ENCODE measurements at places on chromosomes 12 and 14.

DNA sequence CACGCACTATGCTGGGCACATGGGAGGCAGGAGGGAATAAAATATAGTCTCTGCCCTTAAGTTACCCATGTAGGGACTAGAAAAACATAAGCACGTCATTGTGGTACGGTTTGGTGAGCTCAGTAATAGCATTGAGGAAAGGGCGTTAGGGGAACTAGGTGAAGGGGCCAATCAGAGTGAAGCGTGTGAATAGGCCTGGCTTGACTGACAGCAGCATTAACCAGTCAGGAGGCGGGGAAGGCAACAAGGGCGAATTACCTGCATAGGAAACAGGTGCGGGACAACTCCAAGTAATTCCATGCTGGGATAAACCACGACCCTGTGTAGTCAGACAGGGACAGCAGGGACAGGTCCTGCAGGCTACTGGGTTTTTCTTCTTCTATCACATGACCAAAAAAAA lies 107.7 kb downstream of the UNC79 start:
- no peak for DNase-seq

GRCh38 chr14:66070542-66071319 lies 415.4 kb upstream of the CCDC196 start:
- DNase-seq: no peak

DNA sequence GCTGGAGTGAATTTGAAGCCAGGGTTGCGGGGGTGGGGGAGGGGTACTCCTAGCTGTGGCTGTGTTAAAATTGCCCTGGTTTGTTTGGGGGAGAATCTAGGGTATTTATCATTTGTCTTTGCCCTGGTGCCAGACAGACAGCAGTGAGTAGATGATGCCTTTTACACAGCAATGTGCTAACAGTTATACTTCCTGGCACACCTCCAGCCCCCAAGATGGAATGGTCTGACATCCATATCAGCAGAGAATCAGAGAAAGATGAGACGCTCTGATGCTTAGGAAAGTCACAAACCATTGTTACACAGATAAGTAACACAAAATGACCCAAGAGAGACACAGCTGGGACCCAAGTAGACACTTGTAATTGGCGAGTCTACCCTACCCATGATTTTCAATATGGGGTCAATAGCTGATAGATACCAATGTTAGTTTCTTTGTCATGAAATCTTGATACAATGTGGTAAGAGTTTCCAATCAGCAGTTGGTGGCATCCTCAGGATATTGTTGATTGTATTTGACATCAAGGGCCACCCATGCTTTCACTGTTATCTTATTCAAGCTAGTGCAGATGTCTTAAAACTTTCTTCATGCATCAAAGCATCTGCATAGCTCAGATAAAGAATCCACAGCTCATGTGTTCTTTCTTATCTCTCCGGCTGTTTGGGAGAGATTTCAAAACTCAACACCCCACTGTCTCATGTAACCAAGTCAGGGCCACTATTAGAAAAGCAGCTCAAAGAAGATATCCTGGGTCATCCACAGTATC lies 2.6 kb upstream of the PRKAB1 start:
- DNase-seq: no peak

- DNase-seq: no peak
These were observed 2.3 kb downstream of the FOXJ2 start for GRCh38 chr12:8034802-8035201.

DNA sequence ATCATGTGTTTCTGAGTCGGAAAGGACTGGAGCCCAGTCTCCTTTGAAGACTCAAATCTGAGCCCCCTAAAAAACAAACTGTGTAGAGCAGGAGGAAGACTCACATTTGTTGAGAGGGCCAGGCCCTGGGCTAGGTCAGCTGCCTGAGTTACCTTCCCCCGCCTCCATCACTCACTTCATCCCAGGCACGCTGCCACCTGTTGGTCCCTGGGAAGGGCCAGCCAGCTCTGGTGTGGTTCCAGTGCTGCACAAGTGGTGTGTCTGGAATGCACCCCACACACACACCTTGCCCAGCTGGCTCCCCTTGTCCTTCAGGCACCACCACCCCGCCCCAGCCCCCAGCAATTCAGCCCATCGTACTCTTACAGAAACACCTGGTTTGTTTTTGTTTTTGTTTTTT lies 9.0 kb downstream of the MVK start:
- no peak for DNase-seq

GRCh38 chr12:92299344-92299743 lies 153.7 kb upstream of the BTG1 start:
- DNase-seq: no peak

Data from suprapubic skin (tissue), 4 donors.